ENCODE measurements at places on chromosomes 5 and 9. TPM values are rescaled to one million over a fixed set of nuclear protein-coding genes. Genes with fewer than 3 reads are reported as not detected.

The ZFP2 gene
- 0.75 TPM for total RNA-seq

DNA sequence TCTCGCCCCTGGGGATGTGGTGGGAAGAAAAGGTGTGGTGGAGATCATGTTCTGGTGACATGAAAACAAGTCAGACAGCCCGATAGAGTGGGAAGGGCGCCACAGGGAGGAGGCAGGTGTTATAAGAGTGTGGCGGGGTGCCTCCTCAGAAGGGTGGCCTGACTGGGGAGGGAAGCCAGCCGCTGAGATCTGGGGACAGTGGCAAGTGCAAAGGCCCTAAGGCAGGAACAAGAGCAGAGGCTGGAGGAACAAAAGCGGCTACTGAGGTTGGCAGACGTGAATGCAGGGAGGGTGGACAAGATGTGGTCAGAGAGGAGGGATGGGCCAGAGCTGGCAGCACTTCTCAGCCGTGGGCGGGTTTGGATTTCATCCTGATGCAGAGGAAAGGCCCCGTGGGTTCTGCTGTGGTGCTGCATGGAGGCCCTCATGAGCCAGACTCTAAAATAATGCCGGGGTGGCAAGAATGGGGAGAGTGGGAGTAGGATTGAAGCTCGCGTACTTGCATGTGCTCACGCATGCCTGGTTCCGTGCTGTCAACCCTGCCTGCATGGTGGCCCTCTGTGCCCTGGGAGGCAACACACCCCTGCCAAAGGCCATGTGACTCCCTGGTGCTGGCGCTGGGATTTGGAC is 89.2 kb downstream of the MVB12B start:
- peak; percentile 28 for DNase-seq

The GPSM1 gene
- 85.1 TPM for total RNA-seq

GRCh38 chr5:82793808-82794419 is 283.3 kb downstream of the TMEM167A start:
- no peak for DNase-seq

The LCN12 gene
- total RNA-seq, result not detected

The CYLC2 gene
- not detected for total RNA-seq

DNA sequence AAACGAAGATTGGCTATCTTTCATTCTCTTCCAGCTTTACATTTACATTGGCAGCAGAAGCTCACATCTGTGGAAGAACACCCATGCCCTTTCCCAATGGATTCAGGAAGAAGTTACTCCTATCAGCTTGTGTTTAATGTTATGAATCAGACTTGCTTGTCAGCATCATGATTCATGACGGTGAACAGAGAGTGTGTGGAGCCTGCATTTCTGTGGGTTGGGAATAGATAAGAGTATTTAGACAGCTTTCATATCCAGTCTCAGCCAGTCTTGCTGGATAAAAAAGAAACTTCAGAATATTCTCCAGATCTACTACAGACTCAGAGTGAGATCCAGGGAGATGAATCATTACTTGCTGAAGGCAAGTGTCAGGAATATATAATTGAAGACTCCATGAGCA is 812.9 kb upstream of the ZNF608 start:
- DNase-seq, result no peak

DNA sequence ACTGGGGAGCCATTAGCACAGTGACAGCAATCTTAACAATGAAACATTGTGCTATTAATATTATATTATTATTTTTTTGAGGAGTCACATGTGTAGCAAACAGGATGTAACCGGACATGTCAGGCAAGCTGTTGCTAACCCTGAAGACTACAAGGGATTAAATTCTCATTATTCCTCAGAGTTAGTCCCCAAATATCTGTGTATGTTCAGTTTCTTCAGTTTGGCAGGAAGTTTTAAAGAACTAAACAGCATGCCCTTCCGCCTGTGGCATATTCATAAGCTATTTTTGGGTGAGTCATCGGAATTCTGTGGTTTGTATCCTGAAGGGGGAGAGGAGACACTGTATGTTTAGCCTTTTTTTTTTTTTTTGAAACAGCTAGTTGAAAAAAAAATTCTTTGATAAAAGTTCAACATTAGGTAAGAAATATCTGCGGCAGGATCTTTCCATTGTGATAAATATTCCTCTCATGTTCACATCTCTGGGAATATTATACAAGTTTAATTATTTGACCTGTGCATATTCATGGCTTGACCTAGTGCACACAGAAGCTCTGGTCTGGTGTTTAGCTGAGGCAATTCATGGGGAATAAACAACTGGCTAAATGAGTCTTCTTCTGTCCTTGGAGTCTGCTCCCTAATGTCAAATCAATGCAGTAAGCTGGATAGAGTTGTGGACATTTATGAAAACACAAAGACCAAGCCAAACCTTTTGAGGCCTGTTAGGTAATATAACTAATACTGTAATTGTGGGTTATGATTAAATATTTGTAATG is 202.7 kb upstream of the CDKN2B start:
- no peak for DNase-seq

GRCh38 chr5:72372923-72373322 is 52.8 kb downstream of the PTCD2 start:
- no peak for DNase-seq

- DNase-seq, result no peak
Measured at GRCh38 chr9:130417602-130418001, 27.2 kb upstream of the ASS1 start.

DNA sequence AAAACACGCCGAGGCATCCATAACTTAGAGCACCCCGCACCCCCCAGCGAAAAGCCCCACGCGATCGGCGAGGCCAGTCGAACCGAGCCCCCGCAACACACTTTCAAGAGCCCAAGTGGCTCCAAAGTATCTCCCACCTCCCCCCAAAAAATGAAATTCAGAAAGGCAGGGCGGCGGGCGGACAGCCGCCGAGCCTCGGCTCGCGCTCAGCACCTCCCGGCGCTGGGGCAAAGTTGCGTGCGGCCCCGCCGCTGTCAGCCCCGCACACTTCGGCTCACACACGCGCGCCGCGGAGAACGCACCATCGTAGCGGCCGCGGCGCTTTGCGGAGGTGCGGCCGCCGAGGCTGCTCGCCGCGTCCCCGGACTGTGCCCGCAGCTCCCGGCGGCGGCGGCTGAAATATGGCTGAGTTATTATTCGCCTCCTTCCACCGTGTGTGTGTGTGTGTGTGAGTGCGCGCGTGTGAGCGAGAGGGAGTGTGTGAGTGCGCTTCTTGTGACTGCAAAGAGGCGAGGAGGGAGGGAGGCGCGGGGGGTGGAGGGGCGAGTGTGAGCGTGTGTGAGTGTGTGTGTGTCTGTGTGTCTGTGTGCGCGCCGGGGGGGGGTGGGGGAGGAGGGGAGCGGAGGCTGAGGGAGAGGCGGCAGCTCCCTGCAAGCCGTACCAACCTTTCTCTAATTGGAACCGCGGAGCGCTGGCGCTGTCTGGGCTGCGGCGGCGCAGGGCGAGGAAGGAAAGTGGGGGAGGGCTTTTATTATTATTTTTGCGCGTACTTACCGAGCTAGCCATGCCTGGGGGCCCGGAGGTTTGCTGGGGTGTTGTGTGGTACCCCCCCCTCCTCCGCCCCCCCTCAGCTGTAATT is 599 bp downstream of the MLLT3 start:
- DNase-seq, result peak; percentile 85

- no peak for DNase-seq
Measured at GRCh38 chr9:137294681-137295237, 7.3 kb downstream of the NRARP start.

DNA sequence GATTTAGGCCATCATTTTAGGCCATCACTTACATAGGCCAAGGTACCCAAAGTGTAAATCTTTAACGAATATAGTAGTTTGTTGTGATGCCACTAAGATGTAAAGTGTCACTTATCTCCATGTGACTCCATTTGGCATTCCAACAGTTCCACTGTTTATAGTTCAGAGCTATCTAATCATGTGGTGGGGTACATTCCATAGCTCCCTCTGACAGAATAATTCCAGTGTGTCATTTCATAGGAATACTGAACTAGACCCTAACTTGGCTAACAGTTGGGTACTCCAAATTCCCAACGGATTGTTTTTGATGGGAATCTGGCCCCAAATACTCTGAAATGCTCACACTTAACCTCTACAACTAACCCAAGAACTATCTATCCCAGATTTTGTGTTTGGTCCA is 76.7 kb upstream of the FST start:
- no peak for DNase-seq

The MYOZ3 gene
- 1.1 TPM for total RNA-seq

- peak; percentile 54 for DNase-seq
Measured at GRCh38 chr9:93684161-93684765, 107.9 kb downstream of the PHF2 start.

DNA sequence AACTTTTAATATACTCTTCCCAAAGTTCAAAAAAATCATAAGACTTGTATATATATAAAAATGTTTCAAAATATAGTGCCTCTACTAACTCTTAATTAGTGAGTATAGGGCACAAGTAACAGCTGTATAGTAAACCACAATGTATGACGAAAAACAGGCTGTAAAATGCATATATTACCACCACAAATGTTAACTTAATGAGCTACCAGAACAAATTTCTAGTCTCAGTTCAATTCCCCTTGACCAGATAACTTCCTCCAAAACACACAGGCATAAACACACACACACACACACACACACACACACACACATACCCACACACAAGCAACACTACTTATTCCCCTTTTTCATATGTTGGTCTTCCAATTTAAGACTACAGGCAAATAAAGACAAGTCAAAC is 78.8 kb downstream of the FBXL17 start:
- DNase-seq, result no peak

GRCh38 chr9:133327834-133328484 is 8.0 kb downstream of the SURF6 start:
- DNase-seq, result no peak

- DNase-seq, result no peak
Measured at GRCh38 chr5:161095953-161096352, 243.9 kb upstream of the ATP10B start.

- DNase-seq, result no peak
Measured at GRCh38 chr9:90539286-90539685, 103.3 kb downstream of the DIRAS2 start.

- no peak for DNase-seq
Measured at GRCh38 chr5:135371622-135372232, 27.3 kb downstream of the MACROH2A1 start.

DNA sequence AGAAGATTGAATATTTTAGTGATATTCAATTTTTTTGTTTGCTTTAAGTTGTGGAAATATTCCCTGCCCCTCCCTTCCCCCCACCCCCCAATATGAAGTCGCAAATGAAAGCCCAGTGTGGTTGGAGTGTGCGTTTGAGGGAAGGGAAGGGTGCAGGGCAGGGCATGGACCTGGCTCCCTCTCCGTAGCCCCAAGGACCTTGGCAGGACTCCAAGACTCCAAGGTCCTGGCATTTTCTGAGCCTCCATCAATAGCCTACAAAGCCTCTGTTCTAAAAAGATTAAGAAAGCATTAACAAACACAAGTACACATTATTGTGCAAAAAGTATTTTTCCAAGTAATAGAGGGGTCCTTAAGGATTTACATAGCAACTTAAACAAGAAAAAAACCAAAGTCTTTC is 38.8 kb upstream of the PTPN3 start:
- no peak for DNase-seq

GRCh38 chr5:91307048-91307447 is 76.1 kb downstream of the ARRDC3 start:
- peak; percentile 72 for DNase-seq

DNA sequence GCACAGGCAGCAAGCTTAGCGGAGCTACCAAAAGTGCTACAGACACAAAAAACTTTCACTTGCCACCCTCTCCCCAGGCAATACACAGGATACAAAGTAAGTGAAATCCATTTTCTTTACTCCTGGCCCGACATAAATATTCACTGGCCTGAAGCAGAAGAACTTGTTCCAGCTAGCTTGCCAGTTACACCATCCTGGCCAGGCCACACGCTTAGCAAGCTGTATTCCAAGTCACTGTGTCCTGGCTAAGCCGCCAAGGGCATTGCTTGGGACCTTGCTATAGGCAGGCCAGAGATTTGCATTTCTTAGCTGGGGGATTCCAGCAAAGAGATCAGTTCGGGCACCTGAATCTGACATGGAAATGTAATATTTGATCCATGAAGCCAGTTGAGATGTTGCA is 71.0 kb upstream of the SLC1A3 start:
- DNase-seq, result no peak

- no peak for DNase-seq
Measured at GRCh38 chr5:16364910-16365309, 100.7 kb downstream of the ZNF622 start.

The CARTPT gene
- 12.7 TPM for total RNA-seq

- DNase-seq, result no peak
Measured at GRCh38 chr9:121559183-121559582, 59.5 kb upstream of the GGTA1 start.

DNA sequence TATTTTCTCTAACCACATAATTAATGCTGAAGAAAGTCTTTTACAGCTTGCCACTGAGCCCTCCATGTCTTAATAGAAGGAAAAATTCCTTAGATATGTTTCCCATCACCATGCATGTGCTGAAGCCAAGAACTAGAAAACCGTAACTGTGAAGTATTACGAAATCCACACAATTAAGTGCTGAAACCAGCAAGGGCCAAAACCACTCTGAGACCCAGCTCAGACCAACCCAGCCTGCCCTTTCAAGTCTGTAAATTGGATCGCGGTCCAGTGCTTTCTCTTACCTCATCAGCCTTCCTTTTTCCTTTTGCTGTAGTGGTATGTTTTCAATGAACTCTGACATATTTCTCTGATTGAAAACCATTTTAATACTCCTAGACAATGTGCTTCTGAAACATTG is 26.3 kb downstream of the SEMA5A start:
- DNase-seq, result peak; percentile 64

DNA sequence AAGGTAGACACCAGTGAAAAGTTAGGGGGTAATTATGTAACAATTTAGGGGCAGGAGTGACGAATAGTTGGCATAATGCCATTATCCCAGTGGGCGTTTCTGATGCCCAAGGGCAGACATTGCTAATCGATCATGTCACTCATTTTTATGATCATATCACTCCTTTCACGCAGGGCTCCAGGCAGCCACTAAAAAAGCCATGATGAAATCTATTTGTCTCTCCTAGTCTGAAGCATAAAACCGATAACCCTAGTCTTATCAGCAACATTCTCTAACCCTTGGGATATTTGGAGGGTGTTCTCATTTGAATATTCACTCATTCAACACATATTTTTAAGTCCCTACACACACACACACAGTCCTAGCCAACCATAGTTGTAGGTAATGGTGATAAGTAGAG is 114.9 kb downstream of the NMUR2 start:
- no peak for DNase-seq

- DNase-seq, result no peak
Measured at GRCh38 chr9:73237140-73237539, 85.5 kb downstream of the ANXA1 start.

DNA sequence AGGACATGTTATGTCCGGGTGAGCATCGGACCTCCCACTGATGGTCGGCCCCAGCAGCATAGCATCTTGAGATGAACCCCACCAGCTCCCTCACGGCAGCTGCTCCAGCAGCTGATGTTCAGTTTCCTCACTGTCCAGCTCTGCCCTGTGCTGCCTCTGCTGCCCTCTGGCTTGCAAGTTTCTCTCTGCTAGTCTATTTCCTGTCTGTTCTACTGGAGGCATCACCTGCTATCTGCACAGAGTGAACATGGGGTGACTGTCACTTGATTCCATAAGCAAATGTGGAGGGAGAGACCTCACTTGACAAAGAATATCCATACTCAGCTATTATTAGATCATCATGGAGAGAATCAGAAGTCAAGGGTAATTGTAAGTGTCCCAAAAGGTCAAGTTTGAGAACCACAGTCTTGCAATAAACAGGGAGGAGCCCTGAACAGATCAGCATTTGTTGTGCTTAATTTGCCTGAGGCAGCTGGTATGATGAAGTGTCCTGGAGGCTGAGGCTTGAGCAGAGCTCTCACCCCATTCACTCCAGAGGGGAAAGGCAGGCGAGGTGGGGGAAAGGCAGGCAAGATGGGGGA is 702.8 kb downstream of the SEMA5A start:
- DNase-seq, result no peak

The SNCAIP gene
- 2.9 TPM for total RNA-seq

The SLC22A4 gene
- 18.1 TPM for total RNA-seq

GRCh38 chr5:88480801-88481499 is 212.3 kb upstream of the TMEM161B start:
- no peak for DNase-seq

All from ascending aorta (tissue), 2 donors.